ENCODE measurements at places on chromosomes 7 and 10.

- DNase-seq, result no peak
Observed at GRCh38 chr10:66827353-66827752, 98.5 kb upstream of the LRRTM3 start.

- DNase-seq, result no peak
Observed at GRCh38 chr7:154287356-154287755, 235.2 kb downstream of the DPP6 start.

DNA sequence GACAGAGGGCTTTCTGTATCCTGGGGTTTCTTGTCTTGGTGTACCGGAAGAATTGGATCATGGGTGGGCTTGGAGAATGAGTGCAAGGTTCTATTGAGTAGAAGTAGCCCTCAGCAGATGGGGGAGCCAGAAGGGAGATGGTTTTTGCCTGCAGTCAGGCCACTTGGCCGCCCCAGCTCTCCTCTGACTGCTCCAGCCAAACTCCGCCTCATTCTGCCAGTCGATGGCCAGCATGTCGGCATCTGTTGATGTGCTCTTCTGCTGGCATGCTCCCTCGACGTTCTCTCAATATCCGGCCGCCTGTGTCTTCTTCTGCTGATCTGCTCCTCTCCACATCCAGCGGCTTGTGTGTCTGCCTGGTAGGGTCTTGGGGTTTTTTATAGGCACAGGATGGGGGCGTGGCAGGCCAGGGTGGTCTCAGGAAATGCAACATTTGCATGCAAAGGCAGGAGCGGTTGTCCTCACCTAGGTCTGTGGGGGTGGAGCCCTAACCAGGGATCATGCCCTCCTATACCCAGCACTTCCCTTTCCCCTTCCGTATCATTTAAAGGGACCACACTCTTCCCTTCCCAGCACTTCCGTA lies 40.2 kb upstream of the TNS3 start:
- no peak for DNase-seq

DNA sequence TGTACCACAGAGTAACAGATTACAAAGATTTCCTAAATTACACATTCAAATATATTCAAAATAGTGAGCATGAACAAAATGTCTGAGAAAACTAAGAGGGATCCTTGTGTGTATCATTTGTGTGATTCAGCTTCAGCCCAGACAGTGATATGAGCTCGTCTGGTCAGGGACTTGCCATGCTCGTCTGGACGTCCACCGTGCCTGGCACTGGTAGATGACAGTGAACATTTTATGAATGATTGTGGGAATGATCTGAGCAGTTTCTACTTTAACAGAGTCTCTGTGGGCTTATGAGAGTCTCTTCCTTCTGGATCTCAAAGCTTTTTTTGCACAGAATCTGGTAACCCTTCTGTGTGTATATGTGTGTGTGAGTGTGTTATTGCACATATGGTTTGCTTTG lies 34.2 kb upstream of the ANKRD2 start:
- no peak for DNase-seq

DNA sequence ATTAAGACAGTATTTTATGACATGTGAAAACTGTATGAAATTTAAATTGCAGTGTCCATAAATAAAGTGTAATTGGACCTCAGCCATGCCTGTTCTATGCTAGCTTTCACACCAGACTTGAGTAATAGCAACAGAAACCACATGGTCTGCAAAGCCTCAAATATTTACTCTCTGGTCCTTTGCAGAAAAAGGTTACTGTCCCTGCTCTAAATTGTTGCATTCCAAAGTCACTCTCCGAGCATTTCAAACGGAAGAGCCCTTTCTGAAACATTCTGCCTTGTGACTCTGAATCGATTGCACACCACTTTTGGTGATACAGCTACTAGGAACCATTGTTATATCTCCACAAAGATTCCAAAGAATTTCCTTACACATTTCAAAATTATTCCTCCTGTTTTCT lies 81.0 kb upstream of the STK17A start:
- DNase-seq, result no peak

DNA sequence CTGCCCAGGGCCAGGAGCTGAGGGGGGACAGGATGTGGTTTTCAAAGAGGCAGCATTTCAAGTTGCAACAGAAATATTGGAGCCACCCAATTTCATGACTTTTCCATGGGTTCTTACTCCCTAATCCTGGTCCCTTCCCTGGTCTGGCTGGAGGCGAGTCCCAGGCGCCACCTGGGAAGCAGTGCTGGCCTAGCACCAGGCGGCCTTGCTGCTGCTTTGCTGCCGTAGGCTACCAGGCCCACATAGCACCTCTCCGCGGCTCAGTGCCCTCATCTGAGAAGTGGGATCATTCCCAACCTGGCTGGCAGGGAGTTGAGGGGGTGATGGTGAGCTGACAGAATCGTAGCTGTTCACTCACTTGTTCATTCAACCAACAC lies 33.7 kb downstream of the ZMIZ1 start:
- DNase-seq, result no peak

DNA sequence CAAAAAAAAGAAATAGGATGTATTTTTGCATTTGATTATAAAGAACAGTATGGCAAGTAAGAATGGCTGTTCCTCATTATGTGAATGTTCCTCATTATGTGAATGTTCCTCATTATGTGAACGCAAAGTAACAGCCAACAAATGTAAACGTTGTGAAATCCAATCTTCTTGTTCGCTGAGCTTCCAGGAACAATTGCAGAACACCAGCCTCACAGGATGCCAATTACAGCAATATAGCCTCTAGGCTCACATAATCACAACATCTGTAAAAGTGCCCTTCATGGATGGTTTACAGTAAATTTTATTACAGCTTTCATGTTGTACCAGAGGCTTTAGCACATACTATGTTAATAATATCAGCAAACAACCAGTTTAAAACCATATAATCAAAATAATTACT lies 71.6 kb downstream of the THSD7A start:
- DNase-seq, result no peak

DNA sequence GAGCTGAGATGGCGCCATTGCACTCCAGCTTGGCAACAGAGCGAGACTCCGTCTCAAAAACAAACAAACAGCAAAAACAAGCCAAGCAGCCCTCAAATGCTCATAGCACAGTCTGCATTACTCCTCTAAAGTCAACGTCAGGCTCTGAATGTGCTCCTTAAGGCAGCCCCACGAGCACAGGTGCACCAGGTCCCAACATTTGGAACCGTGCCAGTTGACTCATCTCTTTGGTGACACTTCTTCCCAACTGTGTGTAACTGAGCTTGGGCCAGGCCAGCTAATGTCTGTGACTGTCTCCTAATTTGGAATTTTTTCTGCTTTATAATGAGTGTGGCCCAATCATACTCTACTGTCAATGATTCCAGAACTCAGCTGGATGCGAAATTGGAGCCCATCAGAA lies 66.3 kb upstream of the EFCAB10 start:
- no peak for DNase-seq

DNA sequence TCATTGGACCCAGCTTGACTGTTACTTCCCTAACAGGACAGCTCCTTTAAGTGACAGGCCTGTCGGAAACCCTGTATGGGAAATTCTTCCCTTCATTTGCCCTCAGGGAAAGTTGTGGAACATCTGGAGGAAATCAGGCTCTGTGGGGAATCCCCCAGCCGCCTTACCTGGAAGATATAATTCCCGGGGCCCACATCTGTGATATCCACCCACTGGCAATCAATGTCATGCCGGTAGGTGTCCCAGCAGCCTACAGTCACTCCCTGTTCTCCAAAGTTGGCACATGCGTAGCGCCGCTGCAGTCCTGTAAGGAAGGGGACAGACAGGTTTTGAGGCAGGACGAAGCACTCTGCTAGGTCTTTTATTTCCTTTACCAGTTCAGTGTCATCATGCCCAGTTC lies 16.6 kb downstream of the LOXL4 start:
- no peak for DNase-seq

GRCh38 chr7:603152-603951 lies 83.7 kb upstream of the PDGFA start:
- no peak for DNase-seq

DNA sequence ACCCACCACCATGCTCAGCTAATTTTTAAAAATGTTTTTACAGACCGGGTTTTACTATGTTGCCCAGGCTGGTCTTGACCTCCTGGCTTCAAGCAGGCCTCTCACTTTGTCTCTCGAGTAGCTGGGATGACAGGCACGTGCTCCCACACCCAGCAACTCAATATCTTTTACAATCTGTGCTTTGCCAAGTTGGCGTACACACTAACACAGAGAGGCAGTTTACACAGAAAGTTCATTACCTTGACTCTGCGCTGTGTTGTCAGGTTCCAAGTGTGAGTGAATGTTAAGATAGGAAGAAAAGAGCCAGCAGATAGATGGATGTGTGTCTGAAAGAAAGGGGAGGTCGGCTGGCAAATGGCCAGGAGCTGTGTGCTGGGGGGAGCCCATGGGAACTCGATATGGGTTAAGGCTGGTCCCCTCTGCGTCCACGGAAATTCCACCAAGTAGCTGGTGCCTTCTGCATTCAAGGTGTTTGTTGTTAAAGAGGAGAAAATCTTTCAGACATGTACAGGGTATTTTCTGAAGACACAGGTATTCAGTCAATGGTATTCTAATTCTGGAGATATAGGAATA lies 299.8 kb downstream of the CAMK1D start:
- DNase-seq, result no peak

DNA sequence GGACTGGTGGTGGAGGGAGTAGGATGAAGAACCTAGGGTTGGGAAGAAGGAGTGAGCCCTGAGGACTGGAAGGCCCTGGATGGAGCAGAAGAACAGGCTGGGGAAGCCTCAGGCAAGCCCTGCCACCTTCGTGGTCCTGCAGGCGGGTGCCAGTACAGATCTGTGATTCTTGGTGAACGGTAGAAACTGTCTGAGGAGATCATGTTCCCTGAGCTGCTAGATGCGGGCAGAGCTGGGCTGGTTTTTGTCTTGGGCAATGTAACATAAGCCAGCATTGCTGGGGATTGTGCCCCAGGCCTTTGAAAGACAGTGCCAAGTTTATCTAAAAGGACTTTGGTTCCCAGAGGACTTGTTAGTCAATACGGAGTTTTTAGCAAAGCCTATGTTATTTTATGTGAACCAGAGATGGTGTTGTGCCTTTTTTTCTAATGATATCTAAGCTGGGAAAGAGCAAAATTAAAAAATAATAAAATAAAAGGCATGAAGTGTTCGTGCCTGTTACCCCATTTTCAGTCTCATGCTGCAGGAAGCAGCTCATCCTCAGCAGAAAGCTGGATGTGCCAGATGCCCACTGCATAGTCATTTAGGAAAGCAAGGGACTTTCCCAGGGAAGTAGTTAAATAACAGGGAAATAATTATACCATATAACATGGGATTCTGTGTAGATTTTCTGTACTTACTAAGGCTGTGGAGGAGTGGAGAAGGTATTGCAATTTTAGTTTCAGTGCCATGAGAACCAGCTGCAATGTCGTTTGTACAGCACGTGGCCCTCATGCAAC lies 24.4 kb upstream of the FIGNL1 start:
- DNase-seq, result no peak

- no peak for DNase-seq
Observed at GRCh38 chr7:78062214-78062613, 263.6 kb downstream of the PHTF2 start.

- DNase-seq, result no peak
Observed at GRCh38 chr10:59553162-59553900, 156.3 kb downstream of the SLC16A9 start.

GRCh38 chr7:134353411-134353810 lies 36.7 kb upstream of the SLC35B4 start:
- DNase-seq, result no peak

- no peak for DNase-seq
Observed at GRCh38 chr10:83982812-83983211, 156.5 kb upstream of the GHITM start.

- no peak for DNase-seq
Observed at GRCh38 chr10:74881253-74881884, 55.0 kb downstream of the KAT6B start.

DNA sequence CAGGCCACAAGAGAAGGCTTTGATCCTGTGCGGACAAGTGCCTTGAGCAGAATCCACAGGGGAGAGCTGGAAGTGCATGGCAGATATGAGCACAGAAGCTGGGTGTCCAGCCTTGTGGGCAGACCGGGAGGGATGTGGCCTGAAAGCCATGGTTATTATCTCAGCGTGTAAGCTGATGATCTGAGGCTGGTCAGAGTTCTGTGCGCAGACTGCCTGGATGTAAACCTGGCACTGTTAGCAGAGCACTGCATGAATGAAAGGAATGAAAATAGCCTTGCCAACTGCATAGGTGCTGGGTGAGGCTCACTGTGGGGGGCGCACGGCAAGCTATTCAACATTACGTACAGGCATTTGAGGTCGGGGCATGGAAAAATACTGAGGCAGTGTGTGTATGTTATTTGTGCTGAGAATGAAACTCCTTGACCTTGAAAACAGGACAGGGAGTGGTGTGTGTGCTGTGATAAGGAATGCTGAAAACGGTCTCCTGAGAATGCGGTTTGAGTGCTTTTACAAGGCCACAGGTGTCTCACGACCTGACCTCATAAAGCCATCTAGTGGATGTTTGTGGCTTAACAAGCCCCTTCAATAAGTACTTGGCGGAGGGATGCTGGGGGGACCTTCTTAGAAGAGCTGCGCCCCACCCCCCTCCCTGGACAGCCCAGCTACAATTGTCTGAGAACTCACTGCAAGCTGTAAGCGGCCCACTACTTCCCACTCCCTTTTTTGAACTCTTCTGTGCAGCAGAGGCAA lies 18.7 kb downstream of the AKR1C1 start:
- DNase-seq, result no peak

DNA sequence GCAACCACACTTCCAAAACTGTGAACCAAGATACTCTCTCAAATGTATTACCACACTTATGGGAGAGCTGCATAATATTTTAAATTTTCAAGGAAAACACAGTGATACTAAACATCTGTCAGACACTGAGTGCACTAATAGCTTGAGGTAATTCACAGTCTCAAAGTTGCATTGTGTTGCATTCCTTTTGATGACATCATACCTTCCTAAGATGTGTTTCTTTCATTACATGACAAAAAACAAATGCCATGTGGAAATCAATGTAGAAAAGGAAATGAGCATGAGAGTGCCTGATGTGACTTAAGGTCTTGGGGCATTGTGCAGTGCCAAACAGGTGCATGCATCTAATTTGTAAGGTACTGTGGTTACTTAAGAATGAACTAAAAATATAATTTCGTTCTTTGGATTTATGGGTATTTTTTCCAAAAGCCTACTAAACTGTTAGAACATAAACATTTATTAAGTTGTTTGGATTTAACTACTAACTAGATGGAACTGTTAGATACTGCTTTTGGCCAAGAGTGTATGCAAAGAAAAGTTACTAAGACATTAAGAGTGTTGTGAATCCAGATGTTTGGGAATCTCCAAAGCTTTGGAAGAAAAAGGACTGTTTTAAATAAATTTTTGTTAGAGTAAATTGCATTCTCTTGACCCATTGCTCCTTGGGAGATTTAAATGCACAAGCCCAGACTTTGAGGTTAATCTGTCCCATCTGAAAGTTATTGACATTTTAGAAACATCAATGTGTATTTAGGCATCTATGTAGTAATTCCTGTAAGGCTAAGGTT lies 496.2 kb upstream of the SEMA3D start:
- no peak for DNase-seq

DNA sequence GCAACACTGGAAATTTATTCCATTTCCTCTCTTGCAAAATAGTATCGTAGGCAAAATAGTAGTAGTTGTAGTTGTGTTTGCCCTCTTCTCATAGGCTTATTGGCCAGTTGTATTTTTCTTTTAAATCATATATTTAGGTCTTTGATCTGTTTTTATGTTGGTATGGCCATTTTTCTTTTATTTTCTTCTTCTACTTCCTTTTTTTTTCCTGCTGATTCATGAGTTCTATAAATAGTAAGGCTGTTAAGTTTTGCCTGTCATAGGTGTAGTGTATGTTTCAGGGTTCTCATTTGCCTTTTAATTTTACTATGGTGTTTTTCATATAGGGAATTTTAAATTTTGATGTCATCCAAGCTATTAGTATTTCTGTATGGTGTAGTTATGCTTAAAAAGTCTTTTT lies 25.4 kb upstream of the MRC1 start:
- no peak for DNase-seq

GRCh38 chr7:127658970-127659630 lies 7.1 kb downstream of the SND1 start:
- DNase-seq, result no peak
